ENCODE measurements at places on chromosomes 2 and 18.

DNA sequence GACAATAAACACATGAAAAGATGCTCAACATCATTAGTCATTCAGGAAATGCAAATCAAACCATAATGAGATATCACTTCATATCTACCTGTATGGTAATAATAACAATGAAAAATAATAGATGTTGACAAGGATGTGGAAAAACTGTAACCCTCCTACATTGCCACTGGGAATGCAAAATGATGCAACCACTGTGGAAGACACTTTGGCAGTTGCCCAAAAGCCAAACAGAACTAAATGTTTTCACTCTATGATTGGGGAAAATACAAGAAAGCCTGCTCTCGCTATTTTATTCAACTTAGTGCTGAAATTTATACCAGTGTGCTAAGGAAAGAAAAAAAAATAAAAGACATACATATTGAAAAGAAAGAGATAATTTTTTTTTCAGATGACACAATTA is 934.5 kb downstream of the CNTNAP5 start:
- no peak for DNase-seq

GRCh38 chr2:160918906-160919503 is 241.2 kb upstream of the TANK start:
- DNase-seq, result peak; percentile 2

- no peak for DNase-seq
Observed at GRCh38 chr2:139969323-139969722, 1189.1 kb upstream of the NXPH2 start.

DNA sequence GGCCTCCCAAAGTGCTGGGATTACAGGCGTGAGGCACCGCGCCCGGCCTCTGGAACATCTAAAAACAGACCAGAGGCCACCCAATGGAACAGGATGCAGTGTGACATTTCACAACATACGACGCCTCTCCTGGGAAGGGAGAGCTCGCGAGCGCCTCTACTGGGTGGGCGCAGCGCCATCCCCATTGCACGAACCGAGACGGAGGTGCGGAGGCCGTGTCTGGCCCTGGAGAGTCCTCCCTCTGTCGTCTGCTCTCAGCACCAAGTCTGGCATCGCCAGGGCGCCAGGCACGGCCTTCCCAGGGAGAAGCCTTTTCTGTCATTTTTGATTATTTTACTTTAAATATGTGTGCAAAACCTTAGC is 9.4 kb upstream of the GBX2 start:
- DNase-seq, result no peak

- no peak for DNase-seq
Observed at GRCh38 chr2:181686576-181687185, 6.4 kb upstream of the NEUROD1 start.

DNA sequence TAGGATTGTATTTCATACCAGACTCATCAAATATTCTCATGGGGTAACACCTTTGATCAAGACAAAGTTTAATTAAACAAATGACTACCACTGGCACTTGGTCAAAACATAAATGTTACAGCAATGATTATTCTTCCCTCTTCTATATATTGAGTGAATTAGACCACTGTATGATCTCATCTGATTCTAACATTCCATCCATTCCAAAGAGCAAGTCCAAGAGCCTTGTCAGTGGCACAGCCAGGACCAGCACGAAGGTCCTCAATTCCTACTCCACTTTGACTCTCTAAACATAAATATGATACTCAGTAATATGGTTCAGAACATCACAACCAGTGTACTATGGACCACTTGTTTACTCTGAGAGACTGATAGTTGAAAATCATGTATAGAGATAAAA is 86.4 kb downstream of the AP1S3 start:
- no peak for DNase-seq

DNA sequence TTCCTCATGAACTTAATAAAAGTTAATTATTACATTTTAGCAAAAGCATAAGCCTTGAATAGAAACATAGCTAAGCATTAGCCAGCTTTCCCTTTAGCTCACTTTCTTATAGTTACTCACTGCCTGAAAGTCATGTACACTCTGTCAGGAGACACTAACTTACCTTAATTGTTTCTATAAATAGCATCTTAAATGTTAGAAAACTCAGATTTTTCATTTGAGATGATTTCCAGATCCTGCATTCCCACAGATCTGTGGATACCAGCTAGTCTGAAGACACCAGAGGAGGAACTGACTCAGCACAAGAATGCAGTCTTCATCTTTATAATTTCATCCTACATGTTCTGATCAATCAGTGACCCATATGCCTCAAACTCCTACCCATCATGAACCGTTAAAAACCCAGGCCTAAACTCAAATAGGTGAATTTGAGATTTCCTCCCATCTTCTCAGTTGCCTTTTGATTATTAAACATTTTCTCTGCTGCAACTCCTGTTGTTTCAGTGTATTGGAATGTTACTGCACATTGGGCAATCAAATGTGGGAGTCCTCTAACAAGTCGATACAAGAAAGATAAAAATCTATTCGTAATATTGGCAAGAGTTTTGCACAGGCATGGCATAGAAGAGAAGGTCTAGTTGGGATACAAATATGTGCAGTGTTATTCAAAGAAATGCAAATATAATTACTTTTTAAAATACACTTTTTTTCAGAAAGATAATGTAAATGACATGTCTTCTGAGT is 857.4 kb upstream of the CDH2 start:
- no peak for DNase-seq

DNA sequence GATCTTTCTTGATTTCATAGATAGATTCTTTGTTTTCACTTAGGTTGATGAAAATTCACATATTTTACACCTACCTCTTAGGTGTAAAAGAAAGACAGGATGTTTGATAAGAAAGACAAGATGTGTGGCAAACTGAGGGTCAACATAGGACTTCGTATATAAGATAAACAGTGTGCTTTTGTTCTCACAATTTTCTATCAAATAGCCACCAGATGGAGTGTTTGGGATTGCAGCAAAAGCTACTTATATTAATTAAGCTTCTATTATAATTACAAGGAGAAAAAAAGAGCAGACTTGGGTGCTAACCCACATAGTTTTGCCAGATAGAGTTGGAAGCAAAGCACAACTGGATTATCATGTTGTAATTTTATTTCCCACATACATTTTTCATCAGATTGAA is 232.9 kb downstream of the CDH7 start:
- no peak for DNase-seq

DNA sequence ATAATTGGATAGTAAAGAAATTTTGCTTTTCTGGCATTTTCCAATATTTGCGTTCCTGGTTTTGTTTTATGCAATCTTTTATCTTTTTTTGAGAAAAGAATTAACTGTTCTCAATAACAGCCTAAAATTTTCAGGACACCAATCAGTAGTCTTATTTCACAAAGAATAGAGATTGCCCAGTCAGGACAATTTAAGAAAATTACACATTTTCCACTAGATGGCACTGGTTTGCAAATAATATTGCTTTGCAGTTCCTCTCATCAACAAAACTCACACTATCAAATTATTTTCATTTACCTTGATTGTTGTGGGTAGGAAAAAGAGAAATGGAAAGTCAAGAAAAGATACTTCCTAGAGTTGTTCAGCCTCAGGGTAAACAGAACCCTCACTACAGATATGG is 2.4 kb upstream of the RBM45 start:
- DNase-seq, result no peak

GRCh38 chr2:169480079-169480465 is 778 bp downstream of the BBS5 start:
- DNase-seq, result no peak

DNA sequence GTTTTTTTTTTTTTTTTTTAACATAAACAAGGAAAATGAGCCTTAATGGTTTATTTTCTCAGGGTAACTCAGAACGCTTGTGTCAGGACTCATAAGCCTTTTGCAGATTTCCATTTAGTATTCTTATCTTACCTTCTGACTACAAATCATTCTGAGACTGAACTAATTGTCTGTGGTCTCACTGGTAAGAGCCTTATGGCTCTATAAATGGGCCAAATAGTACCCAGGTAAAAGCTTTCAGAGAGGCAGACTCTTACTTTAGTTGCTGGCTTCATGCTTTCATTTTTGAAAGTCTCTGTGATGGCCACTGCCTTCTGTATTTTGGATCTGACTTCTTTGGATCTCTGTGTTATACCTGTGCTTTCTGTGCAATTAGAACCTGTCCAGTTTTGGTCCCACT is 403.4 kb downstream of the RIT2 start:
- no peak for DNase-seq

GRCh38 chr18:8658858-8659485 is 46.4 kb upstream of the MTCL1 start:
- DNase-seq, result no peak

GRCh38 chr2:235914756-235915155 is 253.4 kb downstream of the GBX2 start:
- no peak for DNase-seq

- no peak for DNase-seq
Observed at GRCh38 chr2:16861530-16861929, 195.9 kb upstream of the CYRIA start.

Data from stimulated activated naive CD4-positive, alpha-beta T cell treated with Interleukin-2 at 50 U/mL for 16 hours (primary cell).